ENCODE measurements at places on chromosomes 3 and 15.

GRCh38 chr3:118186051-118186450, 848.6 kb downstream of the IGSF11 start:
- DNase-seq: no peak

DNA sequence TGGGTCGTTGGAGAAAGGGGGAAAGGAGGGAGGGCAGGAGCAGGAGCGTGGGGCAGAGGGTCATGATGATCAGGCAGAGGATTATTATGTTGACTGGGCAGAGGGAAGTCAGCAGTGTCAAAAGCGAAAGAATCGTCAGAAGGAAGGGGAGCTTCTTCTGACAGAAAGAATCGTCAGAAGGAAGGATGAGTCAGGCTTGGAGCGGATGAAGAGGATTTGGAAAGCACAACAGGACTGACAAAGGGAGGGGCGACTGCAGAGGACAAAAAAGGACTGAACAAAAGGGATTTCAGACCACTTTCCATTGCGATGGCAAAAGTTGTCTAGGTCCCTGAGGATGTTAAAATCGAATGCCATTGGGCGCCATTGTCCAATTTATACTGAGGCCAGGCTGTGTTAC, 1053.5 kb downstream of the SI start:
- DNase-seq: no peak

- DNase-seq: no peak
These were observed 42.8 kb downstream of the MAP2K1 start for GRCh38 chr15:66429546-66429945.

DNA sequence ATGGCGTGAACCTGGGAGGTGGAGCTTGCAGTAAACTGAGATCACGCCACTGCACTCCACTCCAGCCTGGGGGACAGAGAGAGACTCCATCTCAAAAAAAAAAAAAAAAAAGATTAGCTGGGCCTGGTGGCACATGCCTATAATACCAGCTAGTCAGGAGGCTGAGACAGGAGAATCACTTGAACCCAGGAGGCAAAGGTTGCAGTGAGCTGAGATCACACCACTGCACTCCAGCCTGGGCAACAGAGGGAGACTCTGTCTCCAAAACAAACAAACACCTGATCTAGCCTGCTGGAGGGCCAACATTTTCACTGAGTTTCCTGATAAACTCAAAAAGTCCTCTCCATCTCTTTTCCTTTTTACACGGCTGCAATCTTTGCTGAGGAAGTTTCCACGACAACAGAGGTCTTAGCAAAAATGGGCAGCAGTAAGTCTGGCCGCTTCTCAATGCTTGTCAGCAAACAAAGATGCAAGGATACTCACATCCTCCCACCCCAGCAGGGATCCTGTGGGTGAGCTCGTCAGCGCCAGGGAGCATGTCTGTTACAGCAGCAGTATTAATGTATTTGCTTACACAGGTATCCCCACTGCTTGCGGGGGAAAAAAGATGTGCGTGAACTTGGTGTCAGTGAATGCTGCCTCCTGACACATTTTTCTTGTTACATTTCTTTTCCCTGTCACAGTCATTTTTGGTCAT, 21.0 kb upstream of the CCDC174 start:
- no peak for DNase-seq

- no peak for DNase-seq
These were observed 1505.0 kb downstream of the SI start for GRCh38 chr3:163573324-163573723.

DNA sequence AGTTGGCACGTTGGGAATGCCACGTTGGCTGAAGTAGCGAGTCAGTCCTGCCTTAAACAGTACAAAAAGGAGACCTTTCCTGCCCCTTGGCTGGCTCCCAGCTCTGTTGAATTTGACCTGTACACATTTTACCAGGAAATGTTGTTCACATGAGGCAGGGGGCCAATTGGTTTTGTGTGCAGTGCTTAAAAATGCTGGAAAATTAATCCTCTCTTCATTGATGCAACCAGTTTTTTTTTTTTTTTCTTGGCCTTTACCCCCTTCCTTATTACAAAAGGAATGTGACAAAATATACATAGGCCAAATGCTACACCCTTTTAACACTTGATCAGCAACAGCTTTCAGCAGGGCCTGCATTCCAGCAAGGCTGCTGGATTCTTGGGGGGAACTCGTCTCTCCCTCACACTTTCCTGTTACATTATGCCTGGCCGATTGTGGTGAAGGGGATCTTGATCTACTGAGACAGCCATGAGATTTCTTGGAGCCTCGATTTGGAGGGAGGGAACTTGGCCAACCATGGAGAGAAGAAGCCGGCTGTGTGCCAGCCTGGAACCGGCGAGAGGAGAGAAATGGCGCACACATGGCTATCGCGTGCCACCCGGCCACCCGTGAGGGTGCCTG, 93.1 kb downstream of the DNASE1L3 start:
- no peak for DNase-seq

DNA sequence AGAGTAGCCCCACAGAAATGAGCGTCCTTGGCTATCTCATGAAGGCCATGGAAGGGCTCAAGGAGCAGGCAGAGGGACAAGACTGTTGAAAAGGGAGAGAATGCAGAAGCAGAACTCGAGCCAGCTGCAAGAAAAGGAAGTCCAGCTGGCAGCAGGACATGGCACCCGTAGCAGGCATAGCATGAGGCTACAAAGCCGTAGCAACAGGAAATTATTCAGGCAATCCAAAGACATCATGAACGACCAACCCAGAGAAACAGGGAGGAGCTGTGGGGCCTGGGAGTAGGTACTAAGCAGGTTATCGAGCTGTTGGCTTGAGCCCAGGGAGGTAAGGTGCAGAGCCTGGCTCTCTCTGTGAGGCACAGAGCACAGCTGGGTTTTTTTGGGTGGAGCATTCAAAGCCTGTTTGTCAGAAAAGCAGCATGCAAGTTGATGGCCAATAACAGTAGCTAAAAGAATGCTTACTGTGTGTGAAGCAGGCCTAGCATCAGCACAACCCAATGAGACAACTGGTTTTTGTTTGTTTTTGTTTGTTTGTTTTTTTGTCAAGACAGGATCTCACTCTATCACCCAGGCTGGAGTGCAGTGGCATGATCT, 144.0 kb upstream of the SMAD3 start:
- no peak for DNase-seq

- no peak for DNase-seq
These were observed 1053.2 kb upstream of the GBE1 start for GRCh38 chr3:82814660-82815059.

- no peak for DNase-seq
These were observed 102.1 kb upstream of the TLE3 start for GRCh38 chr15:70199540-70200410.

GRCh38 chr3:123788710-123789109, 95.4 kb downstream of the MYLK start:
- DNase-seq: no peak

DNA sequence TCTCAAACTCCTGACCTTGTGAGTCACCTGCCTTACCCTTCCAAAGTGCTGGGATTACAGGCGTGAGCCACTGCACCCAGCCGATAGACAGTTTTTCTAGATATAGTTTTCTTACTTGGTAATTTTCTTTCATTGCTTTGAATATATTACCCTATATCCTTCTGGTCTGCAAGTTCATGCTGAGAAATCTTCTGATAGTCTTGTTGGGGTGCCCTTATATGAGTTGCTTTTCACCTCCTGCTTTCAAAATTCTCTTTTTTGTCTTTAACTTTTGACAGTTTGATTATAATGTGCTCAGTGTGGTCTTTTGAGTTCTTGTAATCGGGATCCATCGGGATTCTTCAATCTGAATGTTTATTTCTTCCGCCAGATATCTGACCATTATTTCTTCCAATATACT, 217.3 kb downstream of the GREM1 start:
- no peak for DNase-seq

DNA sequence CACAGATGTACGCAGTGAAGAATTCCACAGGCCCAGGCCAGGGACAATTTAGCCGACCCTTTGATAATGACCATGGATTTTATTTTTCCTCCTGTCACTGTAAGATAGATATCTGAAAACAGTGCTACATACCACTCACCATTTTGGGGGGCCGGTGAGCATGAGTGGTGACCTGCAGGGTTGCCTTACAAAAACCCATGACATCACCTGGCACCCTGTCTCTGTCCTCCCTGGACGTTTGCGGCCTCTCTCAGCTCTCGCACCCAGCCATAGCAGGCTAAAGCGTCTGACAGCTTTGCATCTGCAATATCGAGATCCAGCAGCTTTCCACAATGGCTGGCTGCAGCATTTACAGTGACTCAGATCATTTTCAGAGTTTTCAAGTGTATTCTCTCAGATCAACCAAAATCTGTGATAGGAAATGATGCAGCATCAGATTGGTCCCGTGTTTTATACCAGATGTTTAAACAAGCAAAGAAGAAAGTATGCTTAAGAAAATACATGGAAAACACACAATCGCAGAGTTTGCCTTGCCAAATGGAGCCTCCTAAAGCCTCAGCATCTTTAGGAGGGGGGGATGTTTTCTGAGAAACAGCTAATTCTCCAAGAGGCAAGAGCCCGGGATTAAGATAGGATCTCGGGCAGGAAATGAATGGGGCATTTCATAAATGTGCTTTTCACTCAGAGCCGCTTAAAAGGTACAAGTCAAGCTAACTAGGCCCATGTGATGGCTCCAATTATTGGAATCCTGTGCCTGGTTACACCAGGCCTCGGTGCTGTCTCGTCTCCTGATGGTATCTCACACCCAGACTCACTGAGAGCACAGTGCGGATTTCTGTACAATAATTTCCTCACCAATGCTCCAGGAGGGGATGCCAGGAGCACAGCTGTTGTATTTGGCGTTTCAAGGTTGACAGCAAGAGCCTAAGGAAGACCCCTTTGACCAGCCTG, 257.3 kb downstream of the XXYLT1 start:
- DNase-seq: no peak

GRCh38 chr15:26781816-26782215, 8.9 kb upstream of the GABRB3 start:
- DNase-seq: no peak

- DNase-seq: no peak
These were observed 214.8 kb upstream of the CTDSPL start for GRCh38 chr3:37646865-37647264.

DNA sequence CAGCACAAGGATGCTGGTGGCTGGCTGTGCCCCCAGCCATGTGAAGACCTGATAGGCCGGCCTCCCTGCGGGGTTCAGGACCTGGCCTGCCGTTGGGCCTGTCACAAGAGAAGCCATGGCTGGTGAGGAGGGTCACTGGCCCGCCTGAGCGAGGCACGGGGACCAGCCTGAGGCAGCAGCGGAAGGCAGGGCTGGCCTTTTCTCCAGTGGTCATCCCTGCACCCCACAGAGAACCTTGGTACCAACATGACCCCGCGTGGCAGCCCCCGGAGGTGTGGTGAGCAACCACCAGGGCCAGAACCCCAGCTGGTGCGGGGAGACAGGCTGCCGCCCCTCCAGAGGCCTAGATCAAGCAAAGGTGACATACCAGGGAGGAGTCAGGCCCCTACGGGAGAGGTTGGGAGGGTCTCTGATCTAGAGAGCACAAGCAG, 134.1 kb upstream of the MEF2A start:
- no peak for DNase-seq

- DNase-seq: no peak
These were observed 60.1 kb upstream of the ICE2 start for GRCh38 chr15:60539016-60539415.

DNA sequence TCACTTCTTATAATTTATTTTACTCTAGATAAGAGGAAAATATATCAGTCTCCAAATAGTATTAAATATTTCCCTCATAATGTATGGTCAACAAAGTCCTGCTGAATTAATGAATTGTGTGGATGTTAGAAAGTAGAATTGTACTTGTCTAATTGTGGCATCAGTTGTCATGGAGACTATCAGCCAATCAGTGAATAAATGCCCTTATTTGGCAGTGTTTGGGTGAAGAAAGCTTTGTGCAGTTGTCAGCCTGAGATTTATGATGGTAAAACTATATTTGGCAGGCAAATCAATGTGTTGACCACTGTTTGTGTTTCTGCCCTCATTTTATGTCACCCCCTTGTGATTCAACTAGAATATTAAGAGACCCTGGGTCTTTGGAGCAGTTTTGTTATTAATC, 293.6 kb upstream of the MDFIC2 start:
- no peak for DNase-seq

DNA sequence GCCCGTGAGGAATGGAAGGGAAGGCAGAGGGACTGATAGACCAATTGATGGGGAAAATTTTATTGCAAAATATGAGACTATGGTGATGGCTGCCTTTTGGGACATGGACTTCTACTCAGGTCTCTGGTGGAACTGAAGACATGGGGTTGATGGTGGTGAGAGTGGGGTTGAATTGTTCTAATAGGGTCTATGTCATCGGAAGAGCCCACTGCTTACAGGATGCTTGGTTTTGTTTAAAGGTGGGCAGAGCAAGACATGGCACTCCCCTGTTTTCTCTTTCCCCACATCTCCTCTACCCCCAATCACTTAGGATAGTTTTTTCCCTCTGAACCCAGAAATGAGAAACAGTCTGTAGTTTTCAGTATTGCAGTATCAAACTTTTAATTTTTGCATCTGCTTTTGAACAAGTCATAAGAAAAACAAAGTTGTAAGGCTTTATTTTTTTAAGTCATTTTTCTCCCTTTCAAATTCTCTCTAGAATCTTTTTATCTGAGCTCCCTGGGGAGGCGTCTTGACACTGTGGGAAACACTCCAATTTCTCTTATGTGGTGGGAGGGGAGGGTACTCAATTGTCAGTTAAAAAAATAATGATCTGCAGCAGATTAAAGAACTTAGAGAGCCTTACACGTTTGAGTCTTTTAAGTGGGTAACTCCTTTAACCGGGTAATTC, 276.2 kb upstream of the TBC1D5 start:
- no peak for DNase-seq

DNA sequence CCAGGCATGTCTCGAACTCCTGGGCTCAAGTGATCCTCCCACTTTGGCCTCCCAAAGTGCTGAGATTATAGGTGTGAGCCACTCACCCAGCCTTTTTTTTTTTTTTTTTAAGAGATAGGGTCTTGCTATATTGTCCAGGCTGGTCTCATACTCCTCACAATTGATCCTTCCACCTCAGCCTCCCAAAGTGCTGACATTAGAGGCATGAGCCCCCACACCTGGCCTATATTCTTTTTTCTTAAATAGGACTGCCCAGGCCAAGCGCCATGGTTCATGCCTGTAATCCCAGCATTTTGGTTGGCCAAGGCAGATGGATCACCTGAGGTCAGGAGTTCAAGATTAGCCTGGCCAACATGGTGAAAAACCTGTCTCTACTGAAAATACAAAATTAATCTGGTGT, 12.5 kb downstream of the NR1I2 start:
- no peak for DNase-seq

Data from GM18507 (cell line).